NCI-H1092 (cell line): ENCODE measurements at places on chromosomes 16 and 17.
A peak's percentile ranks its signal among the peaks of the same experiment; 100 is the strongest.

DNA sequence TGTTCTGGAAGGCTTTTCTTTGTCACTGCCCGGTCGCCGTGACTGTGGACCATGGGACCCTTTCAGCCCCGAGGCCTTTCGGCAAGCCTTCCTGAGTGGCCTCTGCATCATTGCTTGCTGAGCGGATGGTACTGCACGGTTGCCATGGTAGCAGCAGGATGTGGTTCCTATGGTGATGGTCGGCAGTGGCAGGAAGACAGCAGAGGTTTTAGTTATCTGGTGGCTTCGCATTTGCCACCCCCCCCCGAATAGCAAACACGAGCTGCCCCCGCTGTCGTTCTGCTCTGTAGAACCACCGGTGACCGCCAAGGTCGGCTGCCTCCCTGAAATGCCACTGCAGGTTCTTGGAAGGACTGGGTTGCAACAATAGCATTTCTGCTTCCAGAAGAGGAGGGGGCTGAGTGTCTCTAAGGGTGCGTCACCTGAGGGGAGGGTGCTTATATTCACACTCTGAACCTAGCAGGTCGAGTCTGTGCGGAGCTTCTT lies 76.6 kb downstream of the CMIP start:
- DNase-seq: no peak

DNA sequence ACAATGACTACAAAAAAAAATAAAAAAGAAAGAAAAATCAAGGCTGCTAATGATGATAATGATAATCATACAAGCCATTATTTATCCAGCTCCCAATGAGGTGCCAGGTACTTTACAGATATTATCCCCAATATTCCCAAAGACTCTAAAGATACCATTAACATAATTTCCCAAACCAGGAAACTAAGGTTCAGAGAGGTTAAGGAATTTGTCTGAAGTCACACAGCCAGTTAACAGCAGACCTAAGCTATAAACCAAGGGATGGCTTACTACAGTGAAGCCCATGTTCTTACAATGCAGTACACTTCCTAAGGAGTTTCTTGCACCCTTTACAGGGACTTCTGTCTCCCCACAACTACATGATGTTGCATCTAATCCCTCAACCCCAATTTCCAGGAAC lies 45.7 kb upstream of the CDH5 start:
- DNase-seq: no peak

GRCh38 chr16:27547134-27547533 lies 2.6 kb downstream of the GTF3C1 start:
- no peak for DNase-seq

- no peak for DNase-seq
Observed at GRCh38 chr17:57928928-57929327, 26.3 kb downstream of the CUEDC1 start.

- DNase-seq: peak; percentile 91
Observed at GRCh38 chr17:57337390-57337789, 81.1 kb downstream of the MSI2 start.

DNA sequence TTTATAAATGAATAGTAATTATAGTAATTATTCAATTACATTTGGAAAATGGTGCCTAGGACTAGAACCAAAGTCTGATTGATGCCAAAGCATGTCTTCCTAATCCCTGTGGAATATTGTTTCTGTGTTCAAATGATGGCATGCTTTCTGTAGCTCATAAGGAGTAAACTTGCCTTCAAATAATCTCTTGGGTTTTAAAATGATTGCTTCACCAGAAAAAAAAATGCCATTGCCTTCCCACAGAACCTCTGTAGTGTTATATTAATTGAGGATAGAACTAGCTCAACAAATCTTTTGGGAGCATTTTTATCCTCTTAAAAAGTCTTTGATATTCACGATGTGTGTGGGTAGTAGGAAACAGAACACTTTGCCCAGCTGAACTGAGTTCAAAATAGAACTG lies 7.7 kb upstream of the TMEM100 start:
- no peak for DNase-seq

DNA sequence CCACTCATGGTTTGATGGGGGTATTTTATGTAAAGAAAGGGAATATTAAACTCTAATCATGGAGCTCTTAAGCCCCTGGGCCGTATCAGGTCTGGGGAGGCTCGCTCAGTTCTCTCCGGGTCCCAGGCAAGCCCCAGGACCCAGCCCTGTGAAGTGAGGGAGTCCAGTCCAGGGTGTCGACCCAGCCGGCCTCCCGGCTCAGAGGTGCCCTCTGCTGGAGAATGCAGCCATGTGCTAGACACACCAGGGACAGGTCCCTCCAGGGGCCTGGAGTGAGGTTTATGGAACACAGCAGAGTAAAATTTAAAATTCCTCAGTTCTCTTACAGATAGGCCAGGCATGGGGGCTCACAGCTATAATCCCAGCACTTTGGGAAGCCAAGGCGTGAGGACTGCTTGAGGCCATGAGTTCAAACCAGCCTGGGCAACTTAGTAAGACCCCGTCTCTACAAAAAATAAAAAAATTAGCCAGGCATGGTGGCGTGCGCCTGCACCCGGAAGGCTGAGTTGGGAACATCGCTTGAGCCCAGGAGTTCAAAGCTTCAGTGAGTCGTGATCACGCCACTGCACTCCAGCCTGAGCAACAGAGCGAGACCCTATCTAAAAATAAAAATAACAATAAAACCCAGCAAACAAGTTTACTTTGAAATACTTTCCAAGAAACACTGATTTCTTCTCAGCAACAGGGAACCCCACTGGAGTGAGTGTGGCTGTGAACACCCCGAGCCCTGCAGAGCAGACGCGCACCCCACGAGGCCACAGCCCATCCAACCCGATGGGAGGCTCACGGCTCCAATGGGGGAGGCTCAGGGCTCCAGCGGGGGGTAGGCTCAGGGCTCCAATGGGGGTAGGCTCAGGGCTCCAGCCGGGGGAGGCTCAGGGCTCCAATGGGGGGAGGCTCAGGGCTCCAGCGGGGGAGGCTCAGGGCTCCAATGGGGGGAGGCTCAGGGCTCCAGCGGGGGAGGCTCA lies 72.2 kb downstream of the ZNF778 start:
- DNase-seq: peak; percentile 49

- no peak for DNase-seq
Observed at GRCh38 chr16:1152651-1153259, at the start of gene CACNA1H. CACNA1H (plus strand) TSS chr16:1153106; CDS start chr16:1153738, 632 bp downstream.

- no peak for DNase-seq
Observed at GRCh38 chr17:12492450-12492849, 173.2 kb upstream of the MYOCD start.

- DNase-seq: no peak
Observed at GRCh38 chr17:77615703-77616253, 342.7 kb upstream of the TNRC6C start.

- DNase-seq: no peak
Observed at GRCh38 chr16:14013145-14013570, 58.0 kb upstream of the MRTFB start.

DNA sequence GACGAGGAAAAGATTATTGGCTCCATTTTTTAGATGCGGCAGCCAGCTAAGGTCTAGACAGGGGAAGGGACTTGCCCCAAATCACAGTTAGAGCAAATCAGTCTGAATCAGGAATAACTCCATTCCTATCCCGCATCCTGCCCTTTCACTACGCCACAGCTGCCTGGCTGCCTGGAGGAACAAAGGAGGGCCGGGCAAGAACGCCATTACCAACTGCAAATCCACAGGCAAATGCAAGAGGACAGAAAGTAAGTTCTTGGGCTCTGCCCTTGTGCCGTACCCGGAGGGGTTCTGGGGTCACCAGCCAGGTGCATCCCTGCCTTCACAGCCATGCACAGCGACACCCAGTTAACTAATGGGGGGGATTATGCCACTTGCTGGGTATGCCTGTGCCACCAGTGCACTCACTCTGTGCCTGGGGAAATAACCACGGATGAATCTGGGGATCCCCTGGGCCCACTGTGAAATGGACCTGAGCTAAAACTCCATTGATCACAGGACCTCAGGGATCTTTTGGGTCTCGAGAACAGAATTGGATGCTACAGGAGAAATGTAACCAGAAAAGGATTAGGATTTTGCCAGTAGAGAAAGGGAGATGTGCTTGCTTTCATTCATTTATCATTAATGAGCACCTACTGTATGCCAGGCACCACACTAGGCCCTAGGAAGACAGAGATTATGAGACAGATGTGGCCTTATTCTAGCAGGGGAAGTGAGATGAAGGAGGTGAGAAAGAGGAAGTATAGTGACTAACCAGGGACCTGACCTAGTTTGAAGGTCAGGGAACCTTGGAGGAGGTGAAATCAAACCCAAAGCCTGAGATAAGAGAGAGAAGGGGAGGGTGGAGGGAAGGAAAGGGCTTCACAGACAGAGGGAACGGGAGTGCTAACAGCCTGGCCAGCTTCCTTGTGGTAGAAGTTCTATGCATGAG lies 17.7 kb downstream of the BCL7C start:
- DNase-seq: no peak

DNA sequence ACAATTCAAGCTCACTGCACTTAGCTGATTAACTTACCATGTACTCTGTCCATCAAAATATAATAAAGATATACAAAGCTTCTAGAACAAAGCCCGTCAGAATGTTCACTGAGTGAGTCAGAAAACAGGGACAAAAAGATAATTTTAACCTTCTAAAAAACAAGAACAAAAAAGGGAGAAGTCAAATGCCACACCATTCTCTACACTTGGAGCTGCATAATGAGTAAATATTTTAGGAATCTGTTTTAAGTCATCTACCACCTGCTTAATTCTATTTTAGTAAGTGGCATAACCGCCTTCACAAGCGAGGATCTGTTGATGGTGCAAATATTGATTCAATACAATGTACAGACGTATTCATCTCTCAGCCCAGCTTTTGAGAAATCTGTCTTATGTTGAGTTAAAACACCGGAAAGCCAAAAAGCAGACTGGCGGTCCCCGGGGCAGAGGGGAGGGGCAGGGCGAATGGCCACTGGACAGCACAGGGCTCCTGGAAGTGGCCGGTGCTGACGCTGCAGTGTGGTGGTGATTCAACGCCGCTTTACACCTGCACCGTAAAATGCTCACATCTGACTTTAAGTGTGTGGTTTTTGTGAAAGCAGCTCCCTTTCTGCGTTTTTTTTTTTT lies 20.1 kb downstream of the RAB40B start:
- peak; percentile 22 for DNase-seq

DNA sequence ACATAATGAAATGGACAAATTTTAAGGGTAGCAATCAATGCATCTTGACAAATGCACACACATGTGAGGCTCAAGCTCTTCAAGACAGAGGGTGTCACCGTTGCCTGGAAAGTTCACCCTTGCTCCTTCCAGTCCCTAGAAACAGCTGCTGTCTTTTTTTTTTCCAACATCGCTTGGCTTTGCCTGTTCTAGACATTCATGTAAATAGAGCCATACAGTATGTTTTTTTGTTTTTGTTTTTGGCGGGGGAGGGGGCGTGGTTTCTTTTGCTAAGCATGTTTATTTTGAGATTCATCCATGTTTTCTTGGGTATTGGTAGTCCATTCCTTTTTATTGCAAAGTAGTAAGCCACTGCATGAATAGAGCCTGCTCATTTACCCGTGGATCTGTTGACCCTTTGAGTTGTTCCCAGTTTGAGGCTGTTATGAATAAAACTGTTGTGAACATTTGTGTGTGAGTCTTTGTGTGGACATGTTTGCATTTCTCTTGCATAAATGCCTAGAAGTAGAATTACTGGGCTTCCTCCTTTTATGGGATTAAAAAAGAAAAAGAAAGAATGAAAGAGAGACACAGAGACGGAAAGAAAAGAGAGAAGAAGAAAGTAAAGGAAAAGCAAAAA lies 78.4 kb downstream of the NT5M start:
- DNase-seq: no peak

DNA sequence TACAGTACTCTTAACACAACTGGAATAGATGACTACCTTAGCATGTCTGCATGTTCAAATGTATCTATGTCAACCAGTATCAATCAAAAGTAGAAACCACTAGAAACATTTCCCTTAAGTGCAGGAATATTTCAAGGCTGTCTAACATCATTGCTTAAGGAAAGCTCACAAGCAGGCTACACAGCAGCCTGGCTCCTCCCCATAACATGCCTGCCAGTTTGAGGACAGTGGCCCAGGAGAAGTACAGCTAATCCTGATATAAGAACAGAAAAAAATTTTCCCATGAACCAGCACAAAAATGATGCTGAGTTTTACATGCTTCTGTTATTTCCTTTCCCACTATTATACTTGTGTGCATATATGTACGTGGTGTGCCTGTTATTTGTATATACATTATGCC lies 175.1 kb downstream of the MYO1D start:
- DNase-seq: no peak

DNA sequence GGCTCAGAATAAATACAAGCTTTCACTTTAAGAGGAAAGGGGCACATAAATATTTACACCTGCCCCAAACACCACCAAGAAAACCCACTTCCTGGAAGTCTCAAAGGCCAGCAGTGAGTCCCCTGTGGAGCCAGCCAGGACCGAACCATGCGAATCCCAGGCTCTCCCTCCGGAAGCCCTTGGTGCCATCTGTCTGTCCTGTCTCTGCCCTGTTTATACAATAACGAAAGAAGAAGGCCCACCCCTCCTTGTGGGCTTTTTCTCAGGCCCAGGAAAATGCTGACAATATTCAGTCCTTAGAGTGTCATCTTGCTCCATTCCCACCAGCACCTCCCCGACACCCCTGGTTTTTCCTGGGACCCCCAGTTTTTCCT lies 3.6 kb upstream of the SLC6A4 start:
- DNase-seq: no peak
